ENCODE measurements at places on chromosomes 6 and 20.

- DNase-seq: no peak
Measured at GRCh38 chr20:57387945-57388371, 3.2 kb upstream of the RBM38 start.

- DNase-seq: no peak
Measured at GRCh38 chr20:47710665-47711045, 74.6 kb downstream of the SULF2 start.

- DNase-seq: no peak
Measured at GRCh38 chr20:25076731-25077609, 5.0 kb downstream of the VSX1 start.

- DNase-seq: no peak
Measured at GRCh38 chr6:56551409-56552120, 91.1 kb downstream of the DST start.

- DNase-seq: no peak
Measured at GRCh38 chr20:11564491-11564890, 353.2 kb upstream of the BTBD3 start.

DNA sequence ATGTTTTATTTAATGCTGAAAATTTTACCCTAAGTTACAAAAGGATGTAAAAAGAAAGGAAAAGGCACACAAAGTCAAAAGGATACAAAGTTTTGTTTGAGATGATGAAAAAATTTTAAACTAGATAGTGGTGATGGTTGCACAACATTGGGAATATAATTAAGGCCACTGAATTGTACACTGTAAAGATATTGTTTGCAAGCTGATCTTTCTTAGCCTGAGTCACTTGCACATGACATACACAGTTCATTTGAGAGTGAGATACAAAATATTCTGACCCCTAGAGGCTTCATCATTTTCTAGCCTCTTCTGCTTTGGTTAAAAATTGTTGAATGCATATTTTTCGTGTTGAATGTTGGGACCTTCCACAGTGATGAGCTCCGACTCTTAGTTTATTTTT lies 462.6 kb downstream of the HDGFL1 start:
- no peak for DNase-seq

- no peak for DNase-seq
Measured at GRCh38 chr6:129865013-129865412, 3.9 kb upstream of the TMEM244 start.

DNA sequence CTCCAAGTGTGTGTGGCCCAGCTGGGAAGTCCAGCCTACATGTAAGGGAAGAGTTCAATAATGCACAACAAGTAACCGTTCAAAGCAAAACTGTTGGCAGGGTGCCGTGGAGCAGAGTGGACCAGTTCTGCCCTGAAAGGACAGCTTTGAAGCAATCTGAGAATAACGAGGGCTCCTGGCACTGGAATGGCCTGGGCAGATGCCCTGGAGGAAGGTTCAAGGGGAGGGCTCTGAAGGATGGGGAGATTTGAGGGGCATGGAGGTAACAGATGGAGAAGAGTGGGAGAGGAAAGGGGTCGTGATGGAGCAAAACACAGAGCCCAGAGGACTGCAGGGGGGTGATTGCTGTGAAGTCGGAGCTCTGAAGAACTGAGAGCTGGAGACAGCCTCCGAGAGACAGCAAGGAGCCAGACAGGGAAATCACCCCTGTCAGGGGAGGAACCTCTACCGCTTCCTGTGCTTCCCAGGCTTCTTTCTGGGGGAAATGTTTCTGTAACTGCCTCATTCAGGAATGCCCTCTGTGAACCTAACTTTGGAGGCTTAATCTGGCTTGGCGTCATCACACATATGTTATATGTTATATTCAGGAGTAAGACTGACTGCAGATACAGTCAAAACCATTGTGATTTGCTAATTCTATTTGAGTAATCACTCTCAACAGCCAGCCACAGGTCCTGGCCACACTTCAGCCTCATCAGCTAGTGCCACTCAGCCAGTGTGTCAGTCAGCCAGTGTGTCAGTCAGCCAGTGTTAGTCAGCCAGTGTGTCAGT lies 41.2 kb downstream of the ZC3H12D start:
- DNase-seq: no peak

GRCh38 chr20:56451056-56451765 lies 17.2 kb upstream of the RTF2 start:
- no peak for DNase-seq

DNA sequence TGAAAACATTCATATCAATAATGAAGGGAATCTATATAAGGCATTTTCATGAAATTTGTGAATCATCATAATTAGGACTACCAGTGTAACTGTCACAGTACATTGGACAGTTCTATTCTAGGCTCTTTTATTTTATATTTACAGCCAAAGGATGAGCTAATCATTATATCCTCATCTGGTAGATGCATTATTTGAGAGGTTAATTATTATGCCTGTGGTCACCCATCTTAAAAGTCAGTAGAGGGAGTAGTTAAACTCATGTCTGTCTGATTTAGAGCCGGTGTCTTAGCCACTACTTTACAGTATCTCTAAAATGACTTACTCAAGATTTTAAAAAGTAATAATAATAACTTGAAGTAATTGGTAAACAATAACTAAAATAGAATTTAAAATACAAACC lies 899.3 kb upstream of the MAP3K7 start:
- no peak for DNase-seq

DNA sequence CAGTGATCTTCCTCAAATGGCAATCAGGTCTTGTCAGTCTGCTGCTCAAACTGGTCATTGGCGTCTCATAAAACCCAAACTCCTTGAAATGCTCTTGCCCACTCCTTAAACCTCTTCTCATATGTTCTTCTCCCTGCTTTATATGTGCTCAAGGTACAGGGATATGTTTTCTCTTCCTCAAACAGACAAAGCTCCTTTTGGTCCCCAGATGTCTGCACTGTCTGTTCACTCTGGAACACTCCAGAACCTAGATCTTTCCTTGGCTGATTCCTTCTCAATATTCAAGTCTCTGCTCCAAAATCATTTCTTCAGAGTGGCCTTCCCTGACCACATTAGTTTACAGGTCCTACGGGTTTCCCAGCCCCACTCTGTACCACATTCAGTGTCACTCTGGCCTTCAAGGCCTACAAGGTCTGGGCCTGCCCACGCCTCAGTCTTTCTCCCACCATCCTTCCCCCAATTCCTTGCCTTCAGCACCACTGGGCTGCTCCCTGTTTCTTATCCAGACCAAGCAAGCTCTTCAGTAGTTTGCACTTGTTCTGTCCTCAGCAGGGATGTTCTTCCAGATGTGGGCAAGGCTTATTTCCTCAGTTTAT lies 9.0 kb downstream of the THEMIS start:
- DNase-seq: no peak

GRCh38 chr6:44202972-44203750 lies 13.6 kb upstream of the MYMX start:
- no peak for DNase-seq

GRCh38 chr6:148981515-148981914 lies 234.7 kb downstream of the UST start:
- DNase-seq: no peak

All from central memory CD4-positive, alpha-beta T cell (primary cell).